ENCODE measurements at places on chromosomes 6 and 20.
A peak's percentile ranks its signal among the peaks of the same experiment; 100 is the strongest.

- DNase-seq: no peak
Observed at GRCh38 chr20:10789386-10789785, 115.6 kb upstream of the JAG1 start.

DNA sequence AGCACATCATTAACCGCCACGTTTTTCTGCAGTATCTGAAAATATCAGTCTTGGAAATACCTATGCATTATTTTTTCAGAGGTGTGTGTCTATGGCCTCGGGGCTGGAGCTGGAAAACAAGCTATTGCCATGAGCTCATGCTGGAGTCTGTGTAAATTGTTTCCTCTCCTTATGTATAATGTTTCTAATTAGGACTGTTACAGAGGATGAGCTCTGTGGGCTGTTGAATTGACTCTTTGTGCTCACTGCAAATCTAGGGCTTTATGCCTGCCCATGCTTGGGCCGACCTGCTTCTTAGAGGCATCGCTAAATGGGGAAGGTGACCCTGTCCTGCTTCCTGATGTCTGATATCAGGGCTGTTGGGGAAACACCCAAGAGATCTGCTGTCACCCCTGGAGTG is 80.8 kb upstream of the SLC22A16 start:
- no peak for DNase-seq

DNA sequence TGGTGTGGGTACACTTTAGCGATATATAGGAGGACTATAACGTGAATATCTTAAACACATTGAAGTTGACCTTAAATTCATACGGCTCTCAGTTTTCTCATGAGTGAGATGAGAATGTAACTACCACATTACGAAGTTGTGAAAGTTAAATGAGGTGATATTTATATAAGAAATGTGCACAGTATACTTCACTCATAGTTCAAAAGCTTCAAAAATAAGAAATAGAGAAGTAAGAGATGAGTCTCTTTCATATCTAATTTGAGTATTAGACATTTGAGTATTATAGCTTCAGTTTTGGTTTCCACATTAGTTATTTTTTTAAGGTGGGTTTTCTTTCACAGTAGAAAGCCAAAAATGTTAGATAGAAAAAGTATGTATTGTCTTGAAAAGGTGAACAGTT is 183.3 kb downstream of the NKAIN2 start:
- no peak for DNase-seq

DNA sequence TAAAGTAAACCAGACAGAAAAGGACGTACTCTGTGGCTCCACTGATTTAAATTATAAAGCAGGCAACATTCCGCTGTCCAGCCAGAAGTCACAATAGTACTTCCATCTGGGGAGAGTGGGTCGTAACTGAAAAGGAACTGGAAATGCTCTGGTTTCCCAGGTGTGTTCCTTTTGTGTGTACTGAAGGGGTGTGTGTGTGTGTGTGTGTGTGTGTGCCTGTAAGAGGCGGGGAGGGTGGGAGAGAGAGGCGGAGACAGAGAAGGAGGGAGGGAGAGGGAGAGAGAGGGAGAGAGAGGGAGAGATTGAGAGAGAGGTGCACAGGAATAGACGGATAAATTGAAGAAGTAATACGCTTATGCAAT is 178.4 kb upstream of the ZNF184 start:
- DNase-seq: no peak

GRCh38 chr6:16063580-16063979 is 65.3 kb upstream of the MYLIP start:
- DNase-seq: no peak

DNA sequence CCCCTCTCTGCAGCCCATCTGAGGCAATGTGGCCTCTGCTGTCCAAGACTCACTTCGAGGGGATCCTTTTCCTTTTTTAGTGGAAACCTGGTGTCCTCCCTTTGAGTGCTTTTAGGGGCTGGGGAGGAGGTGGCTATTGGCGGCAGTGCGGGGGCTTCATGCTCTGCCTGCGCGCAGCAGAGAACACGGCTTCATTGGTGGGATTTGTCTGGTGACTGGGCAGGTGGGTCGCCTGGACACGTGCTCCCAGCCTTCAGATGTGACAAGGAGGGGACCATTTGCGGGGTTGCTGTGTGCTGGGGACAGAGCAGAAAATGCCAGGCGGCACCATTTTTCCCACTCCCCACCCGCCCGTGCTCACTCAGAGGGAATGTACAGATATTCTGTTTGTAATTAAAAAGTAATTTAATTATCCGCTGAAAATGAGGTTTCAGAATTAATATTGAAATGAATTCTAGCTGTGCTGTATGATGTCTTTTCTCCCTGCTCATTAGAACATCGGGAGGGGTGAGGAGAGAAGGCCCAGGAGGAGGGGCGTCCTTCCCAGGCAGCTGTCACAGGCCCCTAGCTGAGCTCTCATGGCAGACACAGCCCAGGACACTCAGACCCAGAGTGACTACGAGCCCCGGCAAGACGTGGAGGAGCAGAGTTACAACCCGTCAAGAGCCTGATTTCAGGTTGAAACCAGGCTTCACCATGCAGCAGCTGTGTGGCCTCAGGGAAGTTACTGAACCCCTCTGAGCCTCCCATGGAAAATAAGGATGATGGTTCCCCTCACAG is 417.2 kb upstream of the SULF2 start:
- no peak for DNase-seq

DNA sequence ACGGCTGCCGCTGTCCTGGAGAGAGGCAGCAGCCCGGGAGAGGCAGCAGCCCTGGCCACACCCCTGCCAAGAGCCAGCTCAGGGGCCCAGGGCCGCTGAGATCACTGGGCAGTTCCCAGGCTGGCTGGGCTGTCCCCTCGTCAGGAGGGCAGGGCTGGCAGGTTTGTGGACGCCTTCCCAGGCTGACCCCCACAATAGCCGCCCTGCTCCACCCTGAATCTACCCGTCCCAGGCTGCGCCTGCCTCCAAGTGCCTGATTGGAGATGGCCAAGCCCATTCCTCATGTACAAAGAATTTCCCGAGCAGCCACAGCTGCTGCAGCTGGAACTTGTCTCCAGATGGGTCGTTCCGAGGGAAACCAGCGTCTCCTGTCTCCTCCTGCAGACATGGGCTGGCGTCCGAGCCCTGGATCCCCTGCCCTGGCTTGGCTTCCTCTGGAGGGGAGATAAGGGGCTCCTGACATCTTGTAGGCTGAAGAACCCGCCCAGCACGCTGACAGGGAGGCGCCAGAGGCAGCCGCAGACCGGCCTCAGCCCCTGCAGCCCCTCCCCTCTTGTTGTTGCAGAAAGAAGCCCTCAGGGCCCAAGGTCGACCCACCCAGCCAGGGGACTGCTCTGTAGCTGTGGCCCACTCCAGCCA is 9.4 kb upstream of the GATA5 start:
- no peak for DNase-seq

- no peak for DNase-seq
Observed at GRCh38 chr6:3195420-3195694, 32.1 kb downstream of the TUBB2B start.

GRCh38 chr20:10954908-10955580 is 281.2 kb upstream of the JAG1 start:
- no peak for DNase-seq

GRCh38 chr6:170423030-170423429 is 116.5 kb downstream of the FAM120B start:
- DNase-seq: peak; percentile 50

DNA sequence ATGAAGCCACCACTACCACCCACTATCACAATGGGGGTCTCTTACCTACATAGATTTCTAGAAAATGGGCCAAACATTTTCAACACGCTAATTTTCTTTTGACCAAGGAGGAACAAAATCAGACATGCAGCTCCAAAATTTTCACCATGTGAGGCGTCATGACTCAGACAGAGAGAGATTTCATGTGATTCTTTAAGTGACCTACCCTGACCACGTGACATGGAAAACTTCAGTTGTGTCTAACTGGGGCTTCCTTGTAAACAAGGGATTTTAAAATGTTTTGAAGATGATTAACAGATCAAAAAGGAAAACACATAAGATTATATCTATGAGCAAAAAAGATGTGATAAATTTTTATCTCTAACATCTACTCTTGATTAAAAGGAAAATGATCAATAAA is 199.2 kb downstream of the TBXT start:
- DNase-seq: no peak

GRCh38 chr6:84554706-84555105 is 209.7 kb downstream of the TBX18 start:
- no peak for DNase-seq

DNA sequence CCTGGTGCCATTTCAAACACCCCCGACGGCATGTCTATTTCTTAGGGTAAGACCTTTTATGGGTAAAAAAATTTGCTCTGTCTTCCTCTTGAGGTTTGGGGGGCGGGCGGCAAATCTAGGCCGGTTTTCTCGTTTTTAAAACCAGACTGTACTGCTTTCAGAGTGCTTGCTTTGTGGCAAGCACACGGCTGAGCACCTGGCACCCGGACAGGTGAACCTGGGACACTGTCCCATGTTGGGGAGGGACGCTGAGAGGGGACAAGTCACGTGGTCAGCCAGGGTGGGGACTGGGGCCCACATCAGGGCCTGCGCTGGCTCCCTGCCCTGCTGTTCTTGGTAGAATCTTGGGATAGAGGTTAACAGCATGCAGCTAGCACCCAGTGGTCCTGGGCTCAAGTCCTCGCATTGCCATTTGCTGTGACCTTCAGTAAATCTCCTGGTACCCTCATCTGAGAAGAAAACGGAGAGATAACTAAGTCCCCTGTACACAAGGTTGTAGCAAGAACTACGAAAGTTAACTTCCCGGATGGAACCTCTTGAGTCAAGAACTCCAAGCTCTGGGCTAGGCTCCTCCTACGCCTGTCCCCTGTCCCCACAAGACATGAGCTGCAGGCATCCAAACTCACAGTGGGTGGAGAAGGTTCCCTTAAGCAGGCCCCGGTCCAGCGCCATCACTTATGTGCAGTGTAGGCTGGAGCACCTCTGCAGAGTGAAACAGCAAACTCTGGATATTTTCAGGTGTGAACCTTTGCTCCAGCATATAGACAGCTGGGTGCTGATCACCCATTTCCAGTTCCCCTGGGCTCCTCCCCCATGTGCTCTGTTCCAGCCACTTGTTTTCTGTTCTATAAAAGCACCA is 41.7 kb downstream of the PMEPA1 start:
- DNase-seq: no peak

DNA sequence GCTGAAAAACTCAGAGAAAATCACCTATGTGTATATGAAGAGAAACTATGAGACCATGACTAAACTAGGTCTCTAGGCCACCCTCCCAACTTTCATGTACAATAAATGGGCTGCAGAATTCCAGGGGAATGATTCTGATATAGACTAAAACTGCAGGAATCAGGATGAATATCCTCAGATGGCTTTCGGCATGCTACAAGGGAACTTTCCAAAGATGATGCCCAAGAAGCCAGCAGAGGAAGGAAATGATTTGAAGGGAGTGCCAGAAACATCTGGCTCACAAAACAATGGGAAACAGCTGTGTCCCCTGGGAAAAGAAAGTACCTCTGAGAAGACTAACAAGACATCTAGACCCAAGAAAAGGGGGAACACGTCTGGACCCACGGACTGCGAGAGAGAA is 41.1 kb downstream of the PLN start:
- DNase-seq: no peak

DNA sequence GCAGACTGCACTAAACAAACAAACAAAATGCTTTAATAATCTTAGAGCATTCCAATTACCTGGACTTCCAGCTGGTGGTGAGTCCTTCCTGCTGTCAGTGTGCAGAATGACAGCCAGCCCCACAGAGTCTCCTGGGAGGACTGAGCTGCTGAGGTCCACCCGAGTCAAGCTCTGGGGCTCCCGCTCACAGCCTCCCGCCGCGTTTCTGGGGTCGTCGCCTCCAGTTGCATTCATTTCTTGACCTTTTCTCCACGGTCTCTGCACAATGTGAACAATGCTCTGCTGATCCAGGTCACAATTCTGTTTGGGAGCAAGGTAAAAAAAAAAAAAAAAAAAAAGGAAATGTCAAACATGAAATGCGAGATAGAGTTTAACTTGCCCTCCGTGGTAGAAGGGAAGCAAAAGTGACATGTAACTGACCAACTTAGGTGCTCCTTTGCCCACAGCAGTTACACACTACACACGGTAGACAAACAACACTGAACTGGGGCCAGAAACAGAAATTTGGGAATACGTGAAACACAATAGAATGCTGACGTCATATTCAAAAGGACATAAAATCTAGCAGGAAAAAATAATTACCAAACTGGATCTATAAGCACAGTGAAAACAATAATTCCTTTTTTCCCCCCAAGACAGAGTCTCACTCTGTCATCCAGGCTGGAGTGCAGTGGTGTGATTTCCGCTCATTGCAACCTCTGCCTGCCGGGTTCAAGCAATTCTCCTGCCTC is 464.9 kb downstream of the PRKN start:
- DNase-seq: no peak

DNA sequence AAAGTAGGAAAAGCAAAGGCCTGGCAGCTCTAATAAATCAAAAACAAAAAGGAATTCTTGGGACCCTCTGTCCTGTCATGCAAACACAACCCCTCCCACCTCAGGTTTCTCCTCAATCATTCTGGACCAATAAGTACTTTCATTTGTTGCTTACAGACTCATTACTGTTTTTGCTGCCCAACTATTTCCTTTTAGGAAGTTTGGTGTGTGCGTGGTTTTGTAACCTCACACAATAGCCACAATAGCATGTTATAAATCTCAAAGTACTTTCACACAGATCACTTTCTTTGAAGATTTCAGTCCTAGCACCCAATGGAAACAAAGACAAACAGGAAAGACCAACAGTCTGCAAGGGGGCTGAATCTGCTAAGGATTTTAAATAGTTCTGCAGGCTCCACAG is 4.5 kb downstream of the MRPL14 start:
- no peak for DNase-seq

DNA sequence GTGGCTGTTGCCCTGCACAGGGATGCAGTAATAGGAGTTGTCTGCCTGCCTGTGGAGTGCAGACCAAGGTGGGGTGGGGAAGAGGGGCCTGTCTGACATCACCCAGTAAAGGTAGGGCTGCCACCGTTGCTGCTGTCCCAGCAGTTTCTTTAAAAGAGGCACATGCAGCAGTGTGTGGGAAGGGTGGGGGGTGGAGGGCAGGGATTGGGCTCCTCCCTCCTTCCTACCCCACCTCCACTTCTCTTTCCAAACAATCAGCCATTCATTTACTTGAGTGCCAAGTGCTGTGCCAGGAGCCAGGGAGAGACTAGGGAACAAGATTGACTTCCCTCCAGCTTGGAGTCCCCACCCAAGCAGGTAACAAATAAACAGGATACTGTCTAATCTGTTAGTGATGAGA is 66.8 kb upstream of the MYL9 start:
- no peak for DNase-seq

DNA sequence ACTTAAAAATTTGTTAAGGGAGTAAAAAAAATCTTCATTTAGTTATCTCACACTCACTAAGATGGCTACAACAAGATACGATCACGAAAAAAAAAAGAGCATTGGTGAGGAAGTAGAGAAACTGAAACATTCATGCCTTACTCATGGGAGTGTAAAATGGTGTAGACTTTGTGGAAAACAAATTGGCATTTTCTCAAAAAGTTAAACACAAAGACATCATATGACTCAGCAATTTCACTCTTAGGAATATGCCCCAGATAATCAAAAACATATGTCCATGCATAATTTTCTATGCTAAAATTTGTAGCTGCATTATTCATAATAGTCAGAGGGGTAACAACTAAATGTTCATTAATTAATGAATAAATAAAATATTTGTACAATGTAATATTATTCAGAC is 120.9 kb upstream of the IRAK1BP1 start:
- DNase-seq: no peak

Measured in iPS DF 19.7 (cell line).